ENCODE measurements at places on chromosomes 12 and 14.
A peak's percentile ranks its signal among the peaks of the same experiment; 100 is the strongest.

DNA sequence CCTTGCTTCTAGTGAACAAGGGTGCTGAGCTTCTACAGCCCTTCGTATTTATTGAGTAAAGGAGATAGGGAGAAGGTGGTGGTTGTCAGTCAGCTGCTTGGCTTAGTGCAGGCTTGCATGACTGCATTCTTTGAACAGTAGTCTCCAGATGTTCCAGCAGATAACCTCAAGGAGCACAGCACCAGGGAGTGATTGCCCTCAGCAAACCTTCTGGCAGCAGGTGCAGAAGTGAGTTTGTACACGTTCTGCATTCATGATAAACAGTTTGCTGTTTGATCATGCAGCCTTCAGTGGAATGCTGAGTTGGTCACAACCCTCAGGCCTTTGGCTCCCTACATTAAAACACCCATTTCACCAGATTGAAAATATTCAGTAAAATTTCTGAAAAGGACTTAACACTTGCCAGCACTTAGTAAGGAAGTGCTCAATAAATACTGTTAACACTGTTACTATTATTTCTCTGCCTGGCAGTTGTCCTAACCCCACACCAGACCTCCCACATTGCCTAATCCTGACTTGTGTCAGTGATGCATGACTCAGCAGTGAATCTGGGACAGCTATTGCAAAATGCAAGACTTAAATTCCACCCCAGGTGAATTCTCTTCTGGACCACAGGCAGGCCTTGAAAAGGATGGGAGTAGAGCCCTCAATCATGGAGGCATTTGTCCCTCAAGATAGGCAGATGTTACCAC, 18.9 kb upstream of the CARMIL3 start:
- peak; percentile 87 for DNase-seq

DNA sequence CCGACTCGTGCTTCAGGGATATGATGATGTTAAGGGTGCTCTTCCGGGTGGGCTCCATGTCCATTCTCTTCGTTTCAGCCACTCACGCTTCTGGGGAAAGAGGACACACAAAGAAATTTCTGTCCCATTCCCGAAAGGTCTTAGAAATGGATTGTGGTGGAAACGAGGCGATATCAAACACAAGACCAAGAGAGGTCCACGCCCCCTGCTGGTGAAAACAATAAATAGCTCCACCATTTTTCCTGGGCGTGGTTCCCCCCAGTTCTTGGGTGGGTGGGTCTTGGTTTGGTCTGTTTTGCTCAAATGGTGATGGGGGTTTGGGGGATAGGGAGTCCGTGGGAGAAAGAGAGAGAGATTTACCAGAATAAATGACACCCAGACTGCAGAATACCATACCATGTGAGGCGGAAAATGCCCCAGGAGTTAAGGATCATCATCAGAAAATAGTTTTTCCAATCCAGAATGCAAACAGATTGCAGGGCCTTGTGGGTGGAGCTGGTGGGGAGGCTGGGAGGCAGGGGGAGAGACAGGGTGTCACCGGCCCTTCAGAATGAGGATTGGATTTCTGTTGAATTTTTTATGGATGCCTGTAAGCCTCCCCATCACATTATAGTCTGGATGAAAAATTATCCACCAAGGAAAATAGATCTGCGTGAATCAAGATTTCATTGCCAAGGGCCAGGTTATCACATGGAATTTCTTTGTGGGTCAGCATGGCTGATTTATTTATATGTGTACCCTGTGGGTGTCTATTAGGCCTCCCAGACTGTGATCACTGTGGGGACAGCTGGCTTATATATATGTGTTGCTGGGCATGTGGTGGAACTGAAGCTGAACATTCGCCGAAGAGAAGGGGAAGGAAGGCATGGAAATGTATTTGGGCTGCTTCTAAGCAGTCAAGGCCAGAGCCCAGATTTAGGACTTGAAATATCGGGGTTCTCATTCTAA, 55.8 kb downstream of the SRRM4 start:
- DNase-seq: no peak

- DNase-seq: no peak
Observed at GRCh38 chr14:105843444-105844046, 317.2 kb downstream of the TMEM121 start.

- DNase-seq: peak; percentile 43
Observed at GRCh38 chr14:41986700-41987099, 380.0 kb downstream of the LRFN5 start.

DNA sequence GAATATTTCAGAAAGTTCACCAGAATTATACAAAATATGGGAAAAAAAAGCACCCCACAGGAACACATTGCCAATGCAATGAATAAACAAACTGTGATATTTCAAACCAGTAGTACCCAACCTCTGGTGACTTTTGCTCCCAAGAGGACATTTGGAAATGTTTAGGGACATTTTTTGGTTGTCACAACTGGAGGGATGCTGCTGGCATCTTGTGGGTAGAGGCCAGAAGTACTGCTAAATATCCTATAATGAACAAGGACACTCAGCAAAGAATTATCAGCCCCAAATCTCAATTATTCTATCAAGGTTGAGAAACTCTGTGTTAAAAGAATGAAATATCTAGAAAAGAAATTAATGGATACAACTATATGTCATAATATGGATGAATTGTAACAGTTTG, 1334.4 kb upstream of the FLRT2 start:
- DNase-seq: no peak

- DNase-seq: no peak
Observed at GRCh38 chr12:46222636-46223035, 46.2 kb downstream of the SLC38A1 start.

All from foreskin keratinocyte (primary cell).